ENCODE measurements at places on chromosomes 1 and 21.

DNA sequence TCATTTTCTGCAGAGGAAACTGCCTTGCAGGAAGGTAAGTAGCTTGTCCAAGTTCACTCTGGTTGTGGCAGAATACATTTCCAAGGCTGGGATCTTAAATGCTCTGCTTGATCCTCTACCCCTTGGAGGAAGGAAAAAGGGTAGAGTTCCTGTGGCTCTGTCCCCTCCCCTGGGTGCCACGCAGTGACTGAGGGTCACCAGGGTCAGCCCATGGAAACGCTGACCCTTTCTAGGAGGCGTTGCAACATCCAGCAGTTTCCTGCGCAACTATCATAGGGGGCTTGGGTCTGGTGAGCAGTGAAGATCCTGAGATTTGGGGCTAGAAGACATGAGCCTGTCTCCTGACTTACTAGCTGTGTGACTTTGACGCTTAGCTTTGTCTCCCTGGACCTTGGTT is 29.4 kb upstream of the EPS8L3 start:
- DNase-seq: no peak

GRCh38 chr1:224700918-224701531 is 84.9 kb downstream of the CNIH3 start:
- no peak for DNase-seq

GRCh38 chr1:85158910-85159309 is 41.9 kb downstream of the SYDE2 start:
- DNase-seq: no peak

GRCh38 chr1:54906586-54906985 is 19.6 kb upstream of the DHCR24 start:
- DNase-seq: no peak

- no peak for DNase-seq
Observed at GRCh38 chr1:14976256-14976655, 177.3 kb upstream of the TMEM51 start.

DNA sequence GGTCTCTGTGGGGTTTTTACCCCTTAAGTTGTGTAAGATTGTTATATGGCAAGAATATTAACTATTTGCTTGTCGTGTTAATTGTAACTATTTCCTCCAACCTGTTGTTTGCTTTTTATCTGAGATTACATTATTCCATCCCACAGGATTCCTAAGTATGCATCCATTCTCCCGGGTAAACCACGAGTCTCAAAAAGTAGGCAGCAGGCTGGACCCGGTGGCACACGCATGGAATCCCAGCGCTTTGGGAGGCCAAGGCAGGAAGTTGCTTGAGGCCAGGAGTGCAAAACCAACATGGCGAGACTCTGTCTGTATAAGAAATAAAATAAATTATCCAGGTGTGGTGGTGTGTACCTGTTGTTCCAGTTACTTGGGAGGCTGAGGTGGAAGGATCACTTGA is 12.6 kb upstream of the RSPO1 start:
- no peak for DNase-seq

DNA sequence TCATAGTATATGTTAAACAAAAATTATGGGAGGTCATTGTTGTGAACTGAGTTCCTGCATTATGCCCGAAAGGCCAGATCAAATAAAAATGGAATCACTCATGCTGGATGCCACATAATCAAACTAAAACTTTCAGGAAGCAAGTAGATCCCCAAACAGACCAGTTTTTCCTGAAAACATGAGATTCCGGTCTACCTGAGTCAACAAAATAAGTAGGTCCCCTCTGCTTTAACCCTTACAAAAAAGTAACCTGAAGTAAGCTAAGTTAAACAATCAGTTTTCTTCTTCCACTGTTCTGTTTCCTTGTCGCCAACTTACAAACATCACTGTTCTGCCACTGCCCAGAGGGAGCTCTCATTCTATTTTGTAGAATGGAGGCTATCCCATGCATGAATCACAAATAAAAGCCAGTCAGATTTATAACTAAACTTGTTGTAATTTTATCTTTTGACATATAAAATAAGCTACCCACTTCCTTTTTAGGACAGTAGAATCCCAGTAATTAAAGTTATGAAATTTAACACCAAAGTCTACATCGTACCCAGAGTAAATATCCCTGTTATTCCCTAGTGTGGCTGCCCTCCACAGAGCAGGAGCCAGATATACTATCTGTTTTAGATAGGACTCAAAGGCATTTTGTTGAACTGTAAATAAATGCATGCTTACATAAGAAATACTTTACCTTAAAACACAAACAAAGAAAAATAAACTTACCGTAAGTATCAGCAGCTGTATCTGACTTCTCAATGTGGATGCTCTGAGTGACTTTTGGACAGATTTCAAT is 149.4 kb downstream of the TIAM1 start:
- DNase-seq: no peak

GRCh38 chr1:41774471-41774990 is 144.2 kb downstream of the HIVEP3 start:
- no peak for DNase-seq

DNA sequence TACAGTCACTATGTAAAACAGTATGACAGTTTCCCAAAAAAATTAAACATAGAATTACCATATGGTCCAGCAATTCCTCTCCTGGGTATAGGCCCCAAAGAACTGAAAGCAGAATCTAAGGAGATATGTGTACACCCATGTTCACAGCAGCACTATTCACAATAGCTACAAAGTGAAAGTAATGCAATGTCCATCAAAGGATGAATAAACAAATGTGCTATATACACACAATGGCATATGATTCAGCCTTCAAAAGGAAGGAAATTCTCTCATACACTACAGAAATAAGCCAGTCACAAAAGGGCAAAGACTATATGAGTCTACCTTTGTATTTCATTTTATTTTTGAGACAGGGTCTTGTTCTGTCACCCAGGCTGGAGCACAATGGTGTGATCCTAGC is 120.4 kb downstream of the TOMM20 start:
- DNase-seq: no peak

DNA sequence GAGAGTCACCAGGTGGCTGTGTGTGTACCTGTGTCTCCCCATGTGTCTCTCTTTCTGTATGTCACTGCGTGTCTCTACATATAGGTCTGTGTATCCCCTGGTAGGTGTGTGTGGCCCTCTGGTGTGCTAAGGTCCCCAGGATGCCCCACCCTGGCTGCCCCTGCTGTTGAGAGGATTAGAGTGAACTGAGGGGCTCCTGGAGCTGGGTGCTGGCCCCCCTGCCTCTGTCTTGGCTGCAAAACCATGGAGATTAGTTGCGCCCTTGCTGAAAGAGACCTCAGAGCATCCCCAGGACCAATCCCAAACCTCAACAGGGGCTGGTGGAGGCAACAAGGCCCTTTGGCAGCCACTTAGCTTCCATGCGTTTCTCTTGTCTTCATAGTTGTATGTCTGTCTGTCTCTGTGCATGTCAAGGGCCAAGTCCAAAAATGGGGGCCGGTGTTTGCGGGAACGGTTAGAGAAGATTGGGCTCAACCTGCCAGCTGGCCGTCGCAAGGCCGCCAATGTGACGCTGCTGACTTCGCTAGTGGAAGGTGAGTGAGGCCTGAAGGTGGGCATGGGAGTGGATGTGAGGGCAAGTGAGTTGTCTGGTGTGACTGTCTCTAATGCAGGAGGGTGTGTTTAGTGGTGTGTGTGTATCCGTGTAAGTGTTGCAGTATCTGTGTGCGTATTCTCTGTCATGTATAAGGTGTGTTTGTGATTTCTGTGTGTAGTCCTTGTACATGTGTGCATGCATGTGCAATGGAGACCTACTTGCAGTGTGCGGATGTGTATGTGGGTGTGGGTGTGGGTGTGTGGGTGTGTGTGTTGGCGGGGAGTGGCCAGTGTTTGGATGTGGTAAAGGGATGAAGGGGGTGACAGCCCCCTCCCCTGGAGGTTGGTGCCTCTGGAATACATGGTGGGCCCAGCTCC is 16.7 kb downstream of the TFAP2E start:
- DNase-seq: no peak

- DNase-seq: no peak
Observed at GRCh38 chr1:207789792-207790787, 38.2 kb downstream of the CD46 start.

- DNase-seq: no peak
Observed at GRCh38 chr21:42360317-42360716, 6.0 kb downstream of the TFF1 start.

DNA sequence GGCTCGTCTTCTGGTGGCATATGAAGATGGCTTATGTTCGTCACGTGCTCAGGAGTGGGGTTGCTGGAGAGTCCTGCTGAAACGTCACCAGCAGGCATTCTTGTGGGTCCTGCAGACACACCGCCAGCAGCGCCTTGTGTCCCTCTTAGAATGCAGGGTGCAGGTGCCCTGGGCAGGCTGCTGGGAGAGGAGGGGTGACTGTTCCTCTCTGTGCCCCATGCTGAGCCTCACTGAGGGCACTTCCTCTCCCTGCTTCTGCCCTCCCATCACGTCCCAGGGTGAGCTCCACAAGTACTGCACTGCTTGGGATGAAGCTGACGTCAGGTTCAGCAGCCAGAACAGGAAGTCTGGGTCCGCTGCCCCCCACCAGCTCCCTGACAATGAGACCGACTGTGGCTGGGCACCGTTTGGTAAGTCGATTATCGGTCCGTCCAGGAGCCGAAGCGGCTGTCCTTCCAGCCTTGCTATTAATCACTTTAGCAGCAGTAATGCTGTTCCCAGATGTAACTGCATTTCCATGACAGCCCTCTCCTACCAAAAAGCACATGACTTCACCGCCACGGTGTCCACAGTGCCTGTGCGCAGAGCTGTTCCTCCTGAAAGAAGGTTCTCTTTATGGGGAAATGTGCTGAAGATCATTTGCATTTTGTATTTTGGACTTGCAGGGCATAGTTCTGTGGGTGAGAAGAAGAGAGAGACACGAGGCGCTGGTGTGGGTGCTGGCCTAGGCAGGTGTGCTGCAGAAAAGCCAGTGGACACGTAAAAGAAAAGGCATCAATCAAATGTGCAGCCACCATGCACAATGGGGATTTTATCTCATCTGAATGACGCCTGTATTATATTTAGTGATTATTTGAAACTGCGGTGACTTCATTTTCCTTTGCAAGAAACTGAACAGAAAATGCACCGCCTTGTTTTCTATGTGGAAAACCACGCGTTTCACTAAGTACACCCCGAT is 21.0 kb downstream of the SLC37A1 start:
- DNase-seq: no peak

DNA sequence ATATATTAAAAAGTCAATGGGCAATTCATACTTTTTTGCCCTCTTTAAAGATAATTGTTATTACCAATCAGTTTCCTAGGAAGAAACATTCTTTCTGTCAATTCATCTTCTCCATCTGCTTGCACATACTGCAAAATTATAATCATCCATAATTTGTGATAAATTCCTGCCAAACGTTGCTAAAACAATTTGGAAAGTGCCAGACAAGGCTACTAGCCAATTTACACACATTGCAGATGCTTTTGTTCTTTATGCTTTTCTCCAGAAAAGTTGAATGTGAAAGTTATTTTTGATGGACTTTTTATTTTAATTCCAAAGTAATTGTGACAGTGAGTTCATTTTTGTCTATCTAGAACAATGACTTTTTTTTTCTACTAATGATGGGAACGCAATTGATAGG is 992.8 kb upstream of the ADGRL2 start:
- no peak for DNase-seq

DNA sequence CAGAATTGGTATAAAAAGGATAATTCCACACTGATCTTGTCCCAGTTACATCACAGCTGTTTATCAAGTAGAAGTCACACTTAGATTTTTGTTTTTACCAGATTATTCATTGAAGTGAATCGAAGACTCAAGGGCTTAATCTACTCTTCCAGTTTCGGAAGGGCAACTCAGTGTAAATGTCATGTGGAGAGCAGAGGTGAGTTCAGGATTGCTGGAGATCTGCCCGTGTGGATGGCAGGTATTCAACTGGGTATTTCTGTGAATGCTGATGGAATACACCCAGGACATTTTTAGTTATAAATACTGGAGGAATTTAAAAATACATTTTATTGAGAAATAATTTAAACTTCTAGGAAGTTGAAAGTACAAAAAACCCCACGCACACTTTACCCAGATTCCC is 19.4 kb downstream of the CC2D1B start:
- DNase-seq: no peak

- DNase-seq: no peak
Observed at GRCh38 chr1:40308036-40308727, 8.9 kb downstream of the COL9A2 start.

DNA sequence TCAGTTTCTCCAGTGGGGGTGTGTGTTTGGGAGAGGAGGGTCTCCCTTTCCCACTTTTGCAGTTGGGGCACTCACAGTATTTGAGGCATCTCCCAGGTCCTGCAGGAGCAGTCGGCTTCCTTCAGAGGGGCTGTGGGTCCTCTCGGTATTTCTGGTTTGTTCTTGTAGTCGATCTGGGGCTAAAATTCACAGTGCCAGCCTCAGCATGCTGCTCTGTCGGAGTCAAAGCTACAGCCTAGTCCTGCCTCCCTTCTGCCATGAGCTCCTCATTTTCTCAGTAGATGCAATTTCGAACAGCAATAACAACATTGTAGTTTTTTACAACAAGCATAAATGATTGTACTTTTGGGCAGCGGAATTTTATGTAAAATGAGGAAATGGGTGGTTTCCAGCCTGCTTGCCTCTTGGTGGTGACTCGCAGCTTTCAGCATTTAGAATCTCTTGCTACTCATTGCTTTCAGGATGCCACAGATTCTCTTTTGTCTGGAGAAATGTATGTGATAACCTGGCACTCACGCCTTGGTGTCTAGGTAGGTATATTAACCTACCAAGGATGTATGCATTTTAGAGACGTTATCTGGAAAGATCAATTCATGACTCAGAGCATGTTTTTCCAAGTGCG is 82.4 kb upstream of the C21orf91 start:
- DNase-seq: no peak

DNA sequence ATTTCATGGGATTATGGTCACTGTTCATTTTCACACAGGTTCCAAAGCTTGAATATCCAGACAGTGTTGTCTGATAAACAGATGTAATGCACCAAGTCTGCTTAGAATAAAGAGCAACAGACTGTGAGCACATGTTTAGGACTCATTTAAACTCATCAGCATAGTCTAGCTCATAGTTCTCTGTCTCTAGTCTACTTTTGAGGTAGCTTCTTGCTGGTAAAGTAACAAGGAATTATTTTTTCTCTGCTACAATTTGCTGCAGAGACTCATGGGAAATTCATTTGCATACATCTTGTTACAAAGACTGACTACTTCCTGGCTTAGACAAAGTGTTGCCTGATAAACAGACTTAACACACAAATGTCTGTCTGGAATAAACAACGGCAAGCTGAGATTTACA is 187.2 kb downstream of the NFIA start:
- no peak for DNase-seq

DNA sequence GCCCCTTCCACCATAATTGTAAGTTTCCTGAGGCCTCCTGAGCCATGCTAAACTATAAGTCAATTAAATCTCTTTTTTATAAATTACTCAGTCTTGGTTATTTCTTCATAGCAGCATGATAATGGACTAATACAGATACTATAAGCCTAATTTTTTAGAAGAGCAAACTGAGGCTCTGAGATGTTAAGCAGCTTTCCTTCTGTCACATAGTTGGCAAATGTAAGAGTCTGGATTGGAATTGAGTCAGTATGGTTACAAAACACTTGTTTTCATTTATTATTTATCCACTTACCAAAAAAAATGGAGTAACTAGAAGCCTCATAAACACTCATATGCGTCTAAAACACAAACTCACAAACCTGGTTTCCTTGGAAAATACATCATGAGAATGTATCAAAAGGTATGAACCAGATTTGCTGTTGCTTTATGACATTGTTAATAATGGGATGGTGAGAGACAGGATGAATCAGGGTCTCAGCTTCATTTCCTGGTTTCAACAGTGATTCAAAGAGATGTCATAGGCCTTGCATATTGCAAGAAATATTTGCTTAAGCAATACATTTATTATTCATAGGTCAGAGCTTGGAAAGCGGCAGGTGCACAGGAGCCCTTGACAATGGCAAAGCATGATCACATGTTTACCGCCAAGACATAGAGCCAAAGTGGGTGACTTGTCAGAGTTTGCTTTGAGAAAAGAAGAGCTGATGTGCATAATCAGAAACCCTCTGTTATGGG is 221.5 kb downstream of the GRIK1 start:
- DNase-seq: no peak
